Mesenchymal stem cell (in vitro differentiated cells and primary cell): ENCODE measurements at places on chromosomes 12 and 14.

GRCh38 chr12:119870457-119870856 lies 6.7 kb downstream of the CIT start:
- DNase-seq, result no peak

DNA sequence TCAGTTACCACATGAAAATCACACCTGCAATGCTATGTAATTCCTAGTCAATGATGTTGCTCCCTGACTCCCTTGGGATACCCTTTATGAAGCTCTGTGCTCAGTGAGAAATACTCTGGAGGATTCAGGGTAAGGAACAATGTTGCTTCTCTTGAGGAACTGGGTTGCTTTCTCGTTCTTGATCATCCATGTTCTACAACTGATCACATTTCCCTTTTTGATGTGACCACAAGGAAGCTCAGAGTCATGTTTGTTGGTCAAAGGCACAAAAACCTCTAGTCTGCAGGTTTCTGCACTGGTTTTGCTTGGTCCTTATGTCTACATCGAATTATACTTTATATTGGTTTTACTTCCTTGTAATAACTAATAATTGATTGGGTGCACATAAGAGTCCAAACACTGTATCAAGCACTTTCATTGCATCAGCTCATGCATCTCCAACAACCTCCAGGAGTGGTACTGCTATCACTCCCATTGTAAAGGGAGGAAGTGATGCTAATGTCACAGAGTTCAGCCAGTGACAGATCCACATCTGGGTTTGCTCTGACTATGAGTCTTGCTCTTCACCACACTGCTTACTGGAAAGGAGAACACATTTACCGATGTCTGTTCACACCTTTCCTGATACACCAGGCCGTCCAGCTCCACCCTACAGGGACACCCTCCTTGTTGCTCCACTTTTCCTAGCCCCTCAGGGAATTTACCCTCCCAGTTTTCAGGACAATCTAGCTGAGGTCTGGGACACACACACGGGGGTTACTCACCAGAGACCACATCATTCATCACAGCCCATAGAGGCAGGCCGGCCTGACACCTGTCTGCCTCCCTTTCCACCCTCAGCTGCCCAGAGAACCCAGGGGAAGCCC lies 41.0 kb downstream of the CMKLR1 start:
- no peak for DNase-seq

GRCh38 chr12:78149459-78149858 lies 318.8 kb downstream of the NAV3 start:
- no peak for DNase-seq

- DNase-seq, result no peak
Measured at GRCh38 chr12:1816730-1817348, 3.5 kb upstream of the LRTM2 start.

- no peak for DNase-seq
Measured at GRCh38 chr12:132346471-132347175, 17.2 kb upstream of the GALNT9 start.

DNA sequence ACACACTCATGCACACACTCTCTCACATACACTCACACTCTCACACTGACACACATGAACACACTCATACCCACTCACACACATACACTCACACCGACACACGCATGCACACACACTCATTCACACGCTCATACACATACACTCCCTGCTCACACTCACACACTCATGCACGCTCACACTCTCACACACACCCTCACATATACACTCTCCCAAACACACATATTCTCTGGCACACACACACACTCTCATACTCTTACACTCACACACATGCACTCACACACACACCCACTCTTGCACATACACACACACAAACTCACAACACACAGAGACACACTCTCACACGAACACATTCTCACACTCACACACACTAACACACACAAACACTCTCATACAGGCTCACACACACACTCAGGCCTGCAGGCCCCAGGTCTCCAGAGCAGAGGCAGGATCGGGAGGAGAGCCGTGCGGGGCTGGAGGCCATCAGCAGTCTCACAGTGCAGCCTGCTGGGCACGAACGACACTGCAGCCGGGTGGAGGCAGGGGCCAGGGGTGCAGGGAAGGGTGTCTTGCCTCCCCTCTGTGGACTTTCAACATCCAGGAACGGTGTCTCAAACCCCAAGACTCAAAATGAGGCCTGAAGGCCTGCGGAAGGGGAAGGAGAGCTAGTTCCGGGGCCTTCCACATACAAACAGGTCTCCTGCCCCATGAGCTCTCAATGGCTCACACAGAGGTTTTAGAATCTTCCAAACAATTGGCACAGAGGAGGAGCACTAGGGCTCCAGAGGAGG lies 148.7 kb downstream of the ANO2 start:
- peak; percentile 35 for DNase-seq

- no peak for DNase-seq
Measured at GRCh38 chr12:107983756-107984472, 145.2 kb upstream of the WSCD2 start.

- DNase-seq, result no peak
Measured at GRCh38 chr14:62369919-62370560, 607.8 kb downstream of the SNAPC1 start.

DNA sequence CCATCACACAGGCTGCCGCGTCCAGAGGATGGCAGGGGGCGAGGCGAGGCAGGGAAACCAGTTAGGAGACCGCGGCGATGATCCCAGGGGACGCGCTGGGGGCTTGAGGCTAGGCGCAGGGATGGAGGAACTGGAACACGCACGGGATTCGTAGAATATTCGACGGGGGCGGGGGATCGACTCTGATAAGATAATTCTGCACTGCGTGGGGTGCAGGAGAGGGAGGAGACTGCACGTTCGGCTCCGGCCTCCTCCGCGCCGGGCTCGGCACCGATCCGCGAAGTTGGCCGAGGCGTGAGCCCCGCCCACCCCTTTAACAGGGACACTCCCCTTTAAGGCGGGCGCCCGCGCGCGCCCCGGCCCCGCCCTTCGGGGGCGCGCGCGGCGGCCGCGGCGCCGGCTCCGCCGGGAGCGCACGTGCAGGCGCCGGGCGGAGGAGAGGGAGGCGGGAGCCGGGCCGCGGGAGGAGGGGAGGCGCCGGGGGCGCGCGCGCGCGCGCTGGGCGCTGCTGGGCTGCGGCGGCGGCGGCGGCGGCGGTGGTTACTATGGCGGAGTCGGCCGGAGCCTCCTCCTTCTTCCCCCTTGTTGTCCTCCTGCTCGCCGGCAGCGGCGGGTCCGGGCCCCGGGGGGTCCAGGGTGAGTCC lies at the start of gene ACVR1B:
ACVR1B (plus strand) TSS at position 501 of the 644 bp plus-strand sequence; CDS start at position 546, 45 bp downstream.
- DNase-seq, result peak; percentile 87

GRCh38 chr14:88550078-88550477 lies 4.7 kb downstream of the PTPN21 start:
- no peak for DNase-seq

DNA sequence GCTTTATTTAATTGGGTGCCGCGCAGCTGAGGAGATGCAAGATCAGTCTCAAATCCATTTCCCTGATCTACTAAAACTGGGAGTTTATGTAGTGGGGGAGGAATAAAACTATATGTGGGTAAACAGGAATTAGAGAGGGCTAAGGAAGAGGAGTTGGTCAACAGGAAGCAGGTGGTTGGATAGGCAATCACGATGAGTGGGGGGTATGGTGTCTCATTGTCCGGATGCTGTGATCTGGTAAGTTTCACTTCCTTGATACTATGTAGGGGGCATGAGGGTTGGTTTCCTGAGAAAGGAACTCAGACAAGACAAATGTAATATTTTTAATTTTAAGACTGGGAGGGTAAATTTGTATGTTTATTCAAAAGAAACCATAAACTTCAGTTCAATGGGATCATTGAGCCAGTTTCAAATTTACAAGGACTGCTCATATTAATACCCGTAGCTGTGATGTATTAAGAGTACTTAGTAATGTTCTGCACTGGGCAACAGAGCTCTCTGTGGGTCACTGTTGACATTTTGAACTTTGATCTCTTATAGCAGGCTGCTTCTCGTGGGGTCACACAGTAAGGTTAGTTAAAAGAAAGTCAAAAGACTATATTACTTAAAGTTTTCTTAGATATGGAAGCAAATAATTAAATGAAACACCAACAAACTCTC lies 786.2 kb upstream of the FBXO33 start:
- no peak for DNase-seq

GRCh38 chr12:113157218-113157859 lies 7.8 kb downstream of the CFAP73 start:
- DNase-seq, result no peak

DNA sequence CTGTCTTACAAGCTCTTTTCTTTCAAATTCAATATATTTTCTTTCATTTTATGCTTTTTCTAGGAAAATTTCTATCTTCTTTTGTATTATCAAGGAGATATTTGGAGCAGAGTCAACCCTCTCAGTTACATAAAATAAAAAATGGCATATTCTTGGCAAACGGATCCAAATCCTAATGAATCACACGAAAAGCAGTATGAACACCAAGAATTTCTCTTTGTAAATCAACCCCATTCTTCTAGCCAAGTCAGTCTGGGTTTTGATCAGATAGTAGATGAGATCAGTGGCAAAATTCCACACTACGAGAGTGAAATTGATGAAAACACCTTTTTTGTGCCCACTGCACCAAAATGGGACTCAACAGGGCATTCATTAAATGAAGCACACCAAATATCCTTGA lies 20.6 kb downstream of the PIK3C2G start:
- DNase-seq, result no peak

DNA sequence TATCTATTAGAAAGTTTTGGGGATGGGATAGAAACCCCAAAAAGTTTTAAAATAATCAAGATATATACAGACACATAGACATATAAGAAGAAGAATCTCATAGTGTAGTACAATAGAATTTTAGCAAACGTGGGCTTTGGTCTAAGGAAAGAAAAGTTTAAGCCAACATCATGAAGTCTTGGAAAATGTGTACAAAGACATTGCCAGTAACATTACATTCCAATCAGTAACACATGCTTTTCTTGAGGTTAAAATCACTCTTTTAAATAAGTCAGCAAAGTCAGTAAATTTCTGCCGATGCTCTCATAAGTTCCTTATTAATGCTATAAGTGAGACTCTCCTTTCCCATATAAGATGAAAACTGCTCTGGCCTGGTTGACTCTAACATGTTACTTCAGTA lies 201.1 kb upstream of the LRIG3 start:
- DNase-seq, result no peak

DNA sequence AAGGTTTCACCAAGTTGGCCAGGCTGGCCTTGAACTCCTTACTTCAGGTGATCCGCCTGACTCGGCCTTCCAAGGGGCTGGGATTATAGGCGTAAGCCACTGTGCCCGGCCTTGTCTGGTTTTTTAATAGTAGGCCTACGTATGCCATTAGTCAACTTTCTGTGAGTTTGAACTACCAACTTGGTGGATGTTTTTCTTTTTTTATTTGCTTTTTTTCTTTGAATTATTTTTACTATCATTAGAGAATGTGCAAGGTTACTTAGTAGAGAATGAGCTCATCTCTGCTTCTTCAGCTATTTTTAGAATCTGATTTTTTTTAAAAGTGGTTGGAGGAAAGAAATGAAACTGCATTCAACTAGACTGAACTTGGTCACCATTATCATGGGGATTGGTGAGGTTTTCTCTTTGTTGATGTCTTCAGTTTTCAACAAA lies 51.4 kb downstream of the HMGA2 start:
- peak; percentile 76 for DNase-seq

GRCh38 chr12:93740751-93741150 lies 63.6 kb downstream of the CRADD start:
- peak; percentile 31 for DNase-seq

GRCh38 chr12:65916991-65917695 lies 92.9 kb downstream of the HMGA2 start:
- DNase-seq, result no peak

- DNase-seq, result peak; percentile 72
Measured at GRCh38 chr14:60723116-60723906, 840 bp downstream of the SIX4 start.

- DNase-seq, result peak; percentile 25
Measured at GRCh38 chr14:77124345-77125280, 17.0 kb downstream of the ZDHHC22 start.

- no peak for DNase-seq
Measured at GRCh38 chr12:106128585-106129328, 10.0 kb downstream of the NUAK1 start.

DNA sequence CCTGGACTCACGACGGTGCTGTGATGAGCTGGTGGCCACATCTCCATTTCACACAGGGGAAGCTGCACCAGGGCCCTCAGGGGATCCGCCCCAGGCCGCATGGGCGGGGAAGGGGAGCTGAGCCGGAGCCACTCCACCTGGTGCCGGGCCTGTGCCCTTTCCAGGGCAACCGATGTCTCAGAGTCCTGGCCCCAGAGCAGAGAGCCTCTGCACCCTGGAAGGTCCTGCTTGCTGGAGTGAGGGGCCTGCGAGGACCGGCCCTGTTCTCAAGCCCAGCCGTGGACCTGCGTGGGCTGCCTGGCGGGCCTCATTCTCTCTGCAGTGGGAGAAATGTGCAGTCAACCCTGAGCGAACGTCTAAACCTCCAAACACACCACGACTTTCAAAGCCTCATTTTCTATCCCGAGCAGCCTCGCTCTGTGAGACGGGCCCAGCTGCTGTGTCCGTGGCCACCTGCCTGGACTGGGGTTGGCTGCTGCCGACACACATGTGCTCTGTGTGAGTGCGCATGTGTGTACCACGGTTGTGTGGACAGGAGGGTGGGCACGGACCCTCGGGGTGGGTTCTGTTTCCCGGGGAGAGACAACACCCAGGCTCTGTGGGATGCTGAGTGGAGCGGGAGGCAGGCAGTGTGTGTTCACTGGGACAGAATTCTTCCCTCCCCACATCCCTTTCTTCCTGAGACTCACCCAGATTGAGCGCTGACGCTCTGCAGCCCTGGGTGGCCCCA lies 163.5 kb downstream of the KIF26A start:
- no peak for DNase-seq

DNA sequence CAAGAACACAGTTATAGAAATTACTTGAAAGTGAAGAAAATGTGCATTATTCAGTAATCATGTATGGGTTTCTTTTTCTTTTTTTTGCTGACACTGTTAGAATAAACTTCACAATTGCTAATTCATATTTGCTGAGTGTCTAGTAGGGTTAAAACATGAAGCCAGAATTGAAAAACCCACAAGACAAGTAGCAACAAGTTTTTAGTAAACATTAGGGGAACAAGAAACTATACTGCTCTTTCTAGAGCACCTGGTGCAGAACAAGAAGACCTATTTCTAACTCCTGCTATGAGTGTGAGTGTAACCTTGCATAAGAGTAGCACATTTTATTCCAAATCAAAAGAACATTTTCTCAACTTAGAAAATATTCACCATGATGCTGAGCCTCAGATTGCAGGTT lies 83.2 kb downstream of the ITPR2 start:
- no peak for DNase-seq
